ENCODE measurements at places on chromosomes 5 and 9. TPM values are rescaled to one million over a fixed set of nuclear protein-coding genes. Genes with fewer than 3 reads are reported as not detected.

- no peak for DNase-seq
- H3K4me1 ChIP-seq: no peaks in the 10 kb centered on the region
- no peak overlapping the region for H3K27ac ChIP-seq
- H3K36me3 ChIP-seq: no peaks in the 10 kb centered on the region
Measured at GRCh38 chr5:24643880-24644279, 898 bp downstream of the CDH10 start.

DNA sequence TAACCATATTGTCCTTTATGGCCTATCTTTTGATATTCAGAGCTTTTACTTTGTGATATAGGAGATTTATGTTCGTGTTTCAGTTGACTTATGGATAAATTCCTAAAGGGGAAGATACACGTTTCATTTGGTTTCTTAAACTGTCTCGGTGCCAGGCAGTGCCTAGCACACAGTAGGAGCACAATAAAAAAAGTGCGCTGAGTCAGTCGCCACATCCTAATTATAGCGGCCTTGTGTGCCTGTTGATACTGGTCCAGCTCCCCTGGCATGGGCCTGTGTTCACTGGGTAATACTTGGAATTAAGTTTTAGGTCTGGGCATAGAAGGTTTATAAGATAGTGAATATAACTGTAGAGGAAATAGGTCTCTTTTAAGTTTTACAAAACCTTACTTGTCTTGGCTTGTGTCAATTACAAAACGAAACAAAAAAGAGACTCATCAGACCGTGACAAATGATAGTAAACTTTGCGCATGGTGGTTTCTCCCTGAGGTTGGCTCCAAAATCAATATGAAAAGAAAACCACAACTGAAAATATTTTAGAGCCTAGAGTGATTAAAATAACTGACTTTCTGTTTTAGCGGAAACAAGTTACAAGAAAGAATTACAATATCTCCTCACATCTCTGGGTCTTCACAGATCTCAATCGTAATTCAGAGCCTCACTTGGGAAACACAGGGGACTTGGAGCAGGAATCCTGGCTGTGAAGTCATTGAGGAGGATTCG lies 84.8 kb downstream of the MVB12B start:
- H3K27ac ChIP-seq: no peak overlapping the region
- peaks cover 1% of the 10 kb centered on the region for H3K36me3 ChIP-seq
- H3K27me3 ChIP-seq: no peaks in the 10 kb centered on the region
- no peak for DNase-seq
- no peak overlapping the region for H3K4me3 ChIP-seq

The PHF24 gene
- not detected for total RNA-seq

DNA sequence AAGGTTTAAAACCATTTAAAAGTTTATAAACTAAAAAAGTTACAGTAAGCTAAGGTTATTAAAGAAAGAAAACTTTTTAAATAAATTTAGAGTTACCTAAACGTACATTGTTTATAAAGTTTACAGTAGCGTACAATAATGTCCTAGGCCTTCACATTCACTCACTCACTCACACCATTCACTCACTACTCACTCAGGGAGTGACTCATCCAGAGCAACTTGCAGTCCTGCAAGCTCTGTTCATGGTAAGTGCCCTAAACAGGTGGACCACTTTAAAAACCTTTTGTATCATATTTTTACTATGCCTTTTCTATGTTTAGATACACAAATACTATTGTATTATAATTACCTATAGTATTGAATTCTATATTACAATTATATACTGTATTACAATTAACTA lies 190.8 kb upstream of the RASA1 start:
- H3K4me3 ChIP-seq: no peak overlapping the region
- no peak overlapping the region for H3K27ac ChIP-seq
- no peaks in the 10 kb centered on the region for H3K4me1 ChIP-seq

- DNase-seq: no peak
- peaks cover 4% of the 10 kb centered on the region for H3K27me3 ChIP-seq
- peak overlapping the region; percentile 33 for H3K4me3 ChIP-seq
- H3K36me3 ChIP-seq: no peaks in the 10 kb centered on the region
Measured at GRCh38 chr9:96048956-96049831, 173.7 kb downstream of the ERCC6L2 start.

The ADAMTS6 gene
- 3.1 TPM for total RNA-seq

- peaks cover 9% of the 10 kb centered on the region for H3K4me1 ChIP-seq
- H3K27ac ChIP-seq: no peak overlapping the region
- H3K4me3 ChIP-seq: no peak overlapping the region
- H3K27me3 ChIP-seq: no peaks in the 10 kb centered on the region
- H3K36me3 ChIP-seq: no peaks in the 10 kb centered on the region
Measured at GRCh38 chr5:133827011-133827410, 141.4 kb downstream of the C5orf15 start.

- H3K4me1 ChIP-seq: no peaks in the 10 kb centered on the region
- H3K27ac ChIP-seq: no peak overlapping the region
- H3K27me3 ChIP-seq: no peaks in the 10 kb centered on the region
- no peak for DNase-seq
Measured at GRCh38 chr5:35325836-35326235, 95.5 kb upstream of the PRLR start.

DNA sequence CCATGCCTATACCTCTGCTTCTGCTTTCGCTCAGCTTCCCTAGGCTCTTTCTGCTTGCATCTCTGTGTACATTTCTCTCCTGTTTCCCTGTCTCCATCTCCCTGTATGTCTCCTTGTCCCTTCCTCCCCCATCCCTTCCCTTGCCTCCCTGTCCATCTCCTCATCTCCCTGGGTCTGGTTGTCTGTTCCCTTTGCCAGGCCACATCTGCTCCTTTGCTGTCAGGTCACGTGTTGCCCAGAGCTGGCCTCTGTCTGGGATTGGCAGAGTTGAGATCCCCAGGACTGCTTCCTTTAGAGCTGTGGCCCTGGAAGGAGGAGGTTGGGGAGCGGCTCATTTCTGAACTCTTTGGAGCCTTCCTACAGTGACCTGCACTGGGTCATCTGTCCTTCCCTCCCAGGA lies 31.8 kb upstream of the PTGS1 start:
- no peak overlapping the region for H3K4me3 ChIP-seq
- no peak for DNase-seq
- H3K27ac ChIP-seq: no peak overlapping the region
- H3K36me3 ChIP-seq: no peaks in the 10 kb centered on the region

- no peaks in the 10 kb centered on the region for H3K36me3 ChIP-seq
- H3K27ac ChIP-seq: no peak overlapping the region
- no peak overlapping the region for H3K4me3 ChIP-seq
- no peak for DNase-seq
- H3K4me1 ChIP-seq: no peaks in the 10 kb centered on the region
Measured at GRCh38 chr5:168773226-168773625, 194.1 kb upstream of the PANK3 start.

DNA sequence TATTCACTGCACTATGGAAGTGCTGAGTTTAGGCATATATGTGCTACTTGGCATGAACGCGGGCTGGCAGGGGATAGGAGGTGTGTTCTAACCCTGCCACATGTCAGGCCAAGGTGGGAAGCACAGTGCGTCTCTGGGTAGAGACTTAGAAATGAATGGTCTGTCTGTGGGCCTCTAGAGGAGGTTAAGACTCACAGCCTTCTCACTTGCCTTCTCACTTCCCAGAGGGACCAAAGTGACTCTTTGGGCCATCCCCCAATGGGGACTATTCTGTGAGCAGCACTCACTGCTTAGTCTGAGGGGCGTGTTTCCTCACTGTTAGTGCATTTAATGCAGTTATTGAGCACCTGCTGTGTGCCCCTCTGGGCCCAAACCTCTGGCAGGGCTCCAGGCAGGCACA lies 2.4 kb upstream of the PITX1 start:
- no peaks in the 10 kb centered on the region for H3K36me3 ChIP-seq
- H3K4me3 ChIP-seq: no peak overlapping the region
- H3K27ac ChIP-seq: no peak overlapping the region
- H3K4me1 ChIP-seq: peaks cover 18% of the 10 kb centered on the region
- no peaks in the 10 kb centered on the region for H3K27me3 ChIP-seq
- no peak for DNase-seq

The EGFLAM gene
- total RNA-seq: not detected

The TRUB2 gene
- total RNA-seq: 41.2 TPM

DNA sequence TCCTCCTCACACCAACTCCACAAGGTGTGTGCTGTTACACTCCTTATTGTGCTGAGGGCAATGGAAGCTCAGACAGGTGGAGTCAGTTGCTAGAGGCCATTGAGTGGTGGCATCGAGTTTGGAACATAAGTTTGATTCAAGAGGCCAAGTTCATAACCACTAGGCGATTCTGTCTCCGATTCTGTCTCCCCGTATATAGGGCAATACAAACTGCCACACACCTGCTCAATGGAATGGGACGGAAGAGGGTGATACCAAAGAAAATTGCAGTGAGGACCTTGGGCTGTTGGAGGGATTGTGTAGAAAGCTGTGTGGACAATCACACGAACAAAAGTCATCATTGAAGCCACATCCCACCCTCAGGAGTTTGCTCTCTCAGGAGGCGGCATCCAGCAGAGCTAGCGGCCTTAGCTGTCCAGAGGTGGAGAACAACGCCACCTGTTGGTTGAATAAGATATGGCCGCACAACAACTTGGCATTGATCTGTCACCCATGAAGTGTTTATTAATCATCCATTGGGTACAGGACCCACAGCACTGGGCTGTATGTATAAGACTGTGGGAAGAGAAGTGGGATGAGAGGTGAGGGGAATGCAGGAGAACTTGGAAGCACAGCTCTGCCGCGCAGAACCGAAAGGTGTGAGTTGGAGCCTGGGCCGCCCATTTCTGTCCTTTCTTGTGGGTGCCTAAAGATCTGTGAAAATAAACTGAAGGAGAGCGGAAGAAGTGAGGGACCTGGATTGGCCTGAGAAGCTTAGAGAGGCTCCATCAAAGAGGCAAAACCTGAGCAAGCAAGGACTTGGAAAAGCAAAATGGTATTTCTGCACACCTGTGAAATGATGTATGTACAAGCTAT lies 16.1 kb upstream of the NEUROG1 start:
- no peaks in the 10 kb centered on the region for H3K36me3 ChIP-seq
- H3K27ac ChIP-seq: no peak overlapping the region
- H3K4me3 ChIP-seq: no peak overlapping the region

- no peaks in the 10 kb centered on the region for H3K27me3 ChIP-seq
- no peak for DNase-seq
Measured at GRCh38 chr5:59992206-59992605, 98.7 kb upstream of the PDE4D start.

The NMUR2 gene
- total RNA-seq: not detected

- no peak for DNase-seq
- H3K27me3 ChIP-seq: no peaks in the 10 kb centered on the region
- H3K4me3 ChIP-seq: no peak overlapping the region
- H3K36me3 ChIP-seq: no peaks in the 10 kb centered on the region
Measured at GRCh38 chr5:68729678-68730077, 364.1 kb upstream of the SLC30A5 start.

The SEMA6A gene
- 2.9 TPM for total RNA-seq

The UGT3A1 gene
- not detected for total RNA-seq

The MAMDC2 gene
- total RNA-seq: not detected

DNA sequence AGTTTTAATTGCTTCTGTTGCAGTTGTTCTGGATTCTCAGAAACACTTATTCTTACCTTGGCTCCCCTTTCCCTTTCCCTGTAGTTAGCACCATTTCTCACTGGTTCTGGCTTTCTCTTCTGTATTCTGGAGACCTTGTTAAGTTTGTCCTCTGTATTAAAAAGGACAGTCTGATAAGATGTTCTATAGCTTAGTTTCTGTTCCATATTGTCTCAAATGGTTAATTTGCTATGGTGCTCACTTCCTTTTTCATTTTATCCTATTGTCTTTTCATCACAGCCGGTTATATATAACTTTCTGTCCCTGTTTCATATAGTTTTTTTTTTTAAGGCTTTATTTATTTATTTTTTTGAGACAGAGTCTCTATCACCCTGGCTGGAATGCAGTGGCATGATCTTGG lies 41.4 kb upstream of the KIAA1958 start:
- no peaks in the 10 kb centered on the region for H3K27me3 ChIP-seq
- H3K4me3 ChIP-seq: no peak overlapping the region
- peaks cover 10% of the 10 kb centered on the region for H3K4me1 ChIP-seq
- no peak overlapping the region for H3K27ac ChIP-seq

- no peaks in the 10 kb centered on the region for H3K36me3 ChIP-seq
- no peak for DNase-seq
- no peaks in the 10 kb centered on the region for H3K4me1 ChIP-seq
- H3K27me3 ChIP-seq: no peaks in the 10 kb centered on the region
- H3K27ac ChIP-seq: no peak overlapping the region
- no peak overlapping the region for H3K4me3 ChIP-seq
Measured at GRCh38 chr9:135159801-135160200, 72.3 kb downstream of the OLFM1 start.

DNA sequence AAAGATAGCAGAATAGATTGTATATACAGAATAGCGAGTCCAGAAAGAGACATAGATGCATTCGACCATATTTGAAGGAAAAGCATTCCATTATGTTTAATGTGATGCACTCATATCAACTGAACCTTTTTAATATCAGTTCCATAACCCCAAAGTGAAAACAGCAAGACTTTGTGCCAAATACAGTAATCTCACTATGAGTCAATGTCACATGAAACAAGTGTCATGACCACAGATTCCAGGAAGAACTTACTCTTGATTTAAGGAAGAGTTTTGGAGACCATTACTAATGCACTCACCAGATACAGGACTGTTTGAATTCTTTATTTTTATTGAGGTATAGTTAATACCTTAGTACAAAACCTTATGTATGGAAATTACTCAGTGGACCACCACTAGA lies 220.5 kb downstream of the SH3GL2 start:
- H3K4me1 ChIP-seq: no peaks in the 10 kb centered on the region
- no peak overlapping the region for H3K4me3 ChIP-seq
- H3K36me3 ChIP-seq: no peaks in the 10 kb centered on the region

- no peaks in the 10 kb centered on the region for H3K4me1 ChIP-seq
- no peaks in the 10 kb centered on the region for H3K27me3 ChIP-seq
- no peaks in the 10 kb centered on the region for H3K36me3 ChIP-seq
- H3K4me3 ChIP-seq: no peak overlapping the region
- H3K27ac ChIP-seq: no peak overlapping the region
Measured at GRCh38 chr9:72615931-72616330, 94.5 kb downstream of the TMC1 start.

GRCh38 chr5:156825688-156826087 lies 24.4 kb upstream of the PPP1R2B start:
- no peaks in the 10 kb centered on the region for H3K27me3 ChIP-seq
- no peak overlapping the region for H3K4me3 ChIP-seq
- no peak overlapping the region for H3K27ac ChIP-seq
- DNase-seq: no peak

- no peak overlapping the region for H3K4me3 ChIP-seq
- H3K27me3 ChIP-seq: peaks cover 1% of the 10 kb centered on the region
- DNase-seq: no peak
- H3K27ac ChIP-seq: no peak overlapping the region
Measured at GRCh38 chr5:134100283-134101091, 14.0 kb upstream of the TCF7 start.

DNA sequence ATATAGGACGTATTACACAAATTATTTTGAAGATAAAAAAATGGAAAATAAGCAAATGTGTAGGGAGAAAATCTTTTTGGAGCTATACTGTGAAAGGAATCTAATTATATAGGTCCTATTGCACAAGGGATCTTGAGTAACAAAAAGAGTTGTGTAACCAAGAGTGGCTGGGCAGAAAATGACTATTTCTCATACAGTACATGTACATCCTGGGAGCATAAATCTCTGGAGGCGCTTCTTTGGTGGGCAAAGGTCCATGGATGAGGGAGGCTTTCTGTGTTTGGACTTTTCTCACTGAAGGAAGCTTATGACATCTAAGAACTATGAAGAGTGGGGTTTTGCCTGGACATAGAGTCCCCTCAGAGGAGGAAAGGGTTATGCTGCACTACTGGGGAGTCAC lies 29.8 kb downstream of the ANKS6 start:
- peaks cover 2% of the 10 kb centered on the region for H3K36me3 ChIP-seq
- H3K27me3 ChIP-seq: no peaks in the 10 kb centered on the region
- no peak overlapping the region for H3K4me3 ChIP-seq
- H3K4me1 ChIP-seq: no peaks in the 10 kb centered on the region

GRCh38 chr9:126860757-126861466 lies 473 bp downstream of the ZBTB34 start:
- no peaks in the 10 kb centered on the region for H3K27me3 ChIP-seq
- H3K4me3 ChIP-seq: peak overlapping the region; percentile 93
- H3K27ac ChIP-seq: peak overlapping the region; percentile 66
- DNase-seq: no peak
- peaks cover 5% of the 10 kb centered on the region for H3K36me3 ChIP-seq
- H3K4me1 ChIP-seq: peaks cover 31% of the 10 kb centered on the region
